ENCODE measurements at places on chromosomes 13 and 19.

- DNase-seq: no peak
Measured at GRCh38 chr13:110506859-110507566, 54.5 kb downstream of the RAB20 start.

DNA sequence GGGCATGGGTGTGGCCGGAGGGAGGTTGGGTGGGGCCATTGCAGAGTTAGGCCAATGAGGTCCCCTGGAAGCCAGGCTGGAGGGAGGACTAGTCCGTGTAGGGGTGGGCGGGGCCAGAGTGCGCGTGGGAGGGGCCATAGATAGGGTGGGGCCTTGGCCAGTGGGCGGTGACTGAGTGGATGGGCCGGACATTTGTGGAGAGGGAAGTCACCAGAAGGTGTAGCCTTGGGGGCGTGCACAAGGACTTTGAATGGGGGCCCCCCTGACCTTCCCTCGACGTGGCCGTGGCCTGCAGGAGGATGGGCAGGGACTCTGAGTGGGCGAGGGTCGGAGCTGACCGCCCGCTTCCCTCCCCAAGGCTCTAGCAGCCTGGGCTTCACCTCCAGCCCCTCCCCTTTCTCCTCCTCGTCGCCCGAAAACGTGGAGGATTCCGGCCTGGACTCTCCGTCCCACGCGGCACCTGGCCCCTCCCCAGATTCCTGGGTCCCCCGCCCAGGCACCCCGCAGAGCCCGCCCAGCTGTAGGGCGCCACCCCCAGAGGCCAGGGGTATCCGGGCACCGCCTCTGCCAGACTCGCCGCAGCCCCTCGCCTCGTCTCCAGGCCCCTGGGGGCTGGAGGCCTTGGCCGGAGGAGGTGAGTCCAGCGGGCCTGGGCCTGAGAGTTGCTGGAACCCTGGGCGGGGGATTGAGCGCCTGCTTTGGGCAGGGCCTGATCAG lies 16.5 kb upstream of the B3GNT3 start:
- DNase-seq: no peak

DNA sequence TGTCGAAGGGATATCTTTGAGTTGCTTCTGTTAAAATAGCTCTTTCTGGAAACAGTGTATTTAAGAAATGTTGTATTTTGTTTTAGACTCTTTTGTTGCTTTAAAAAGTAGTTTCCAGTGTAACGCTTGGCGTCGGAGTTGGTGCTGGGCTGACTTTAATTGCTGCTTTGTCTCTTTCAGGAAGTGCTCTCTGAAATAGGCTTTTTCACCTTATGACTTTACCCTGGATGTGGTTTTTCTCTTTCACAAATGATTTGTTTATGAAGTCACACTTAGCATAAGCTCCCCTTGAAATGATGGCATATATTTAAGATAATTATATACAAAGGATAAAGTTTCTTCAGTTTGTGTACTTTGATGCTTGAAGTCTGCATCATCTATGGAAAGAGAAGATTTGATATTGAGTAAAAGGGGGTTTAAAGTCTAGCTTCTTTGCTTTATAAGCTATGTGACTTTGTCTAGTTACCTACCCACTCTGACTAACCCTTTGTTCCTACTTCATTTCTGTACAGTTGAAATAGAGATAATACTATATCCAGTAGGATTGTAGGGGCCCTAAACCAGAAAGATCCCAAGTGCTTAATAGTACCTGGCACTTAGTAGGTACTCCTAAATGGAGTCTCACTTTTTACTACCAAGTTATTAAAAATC lies at the start of gene GPR18:
TSS of gene GPR18 (minus strand) at position 170 of the 651 bp plus-strand sequence. CDS start 2,507 bp downstream, outside the sequence.
- DNase-seq: no peak

GRCh38 chr13:72884101-72884500 lies 102.2 kb downstream of the PIBF1 start:
- no peak for DNase-seq

- no peak for DNase-seq
Measured at GRCh38 chr13:39496506-39496905, 106.5 kb downstream of the LHFPL6 start.

DNA sequence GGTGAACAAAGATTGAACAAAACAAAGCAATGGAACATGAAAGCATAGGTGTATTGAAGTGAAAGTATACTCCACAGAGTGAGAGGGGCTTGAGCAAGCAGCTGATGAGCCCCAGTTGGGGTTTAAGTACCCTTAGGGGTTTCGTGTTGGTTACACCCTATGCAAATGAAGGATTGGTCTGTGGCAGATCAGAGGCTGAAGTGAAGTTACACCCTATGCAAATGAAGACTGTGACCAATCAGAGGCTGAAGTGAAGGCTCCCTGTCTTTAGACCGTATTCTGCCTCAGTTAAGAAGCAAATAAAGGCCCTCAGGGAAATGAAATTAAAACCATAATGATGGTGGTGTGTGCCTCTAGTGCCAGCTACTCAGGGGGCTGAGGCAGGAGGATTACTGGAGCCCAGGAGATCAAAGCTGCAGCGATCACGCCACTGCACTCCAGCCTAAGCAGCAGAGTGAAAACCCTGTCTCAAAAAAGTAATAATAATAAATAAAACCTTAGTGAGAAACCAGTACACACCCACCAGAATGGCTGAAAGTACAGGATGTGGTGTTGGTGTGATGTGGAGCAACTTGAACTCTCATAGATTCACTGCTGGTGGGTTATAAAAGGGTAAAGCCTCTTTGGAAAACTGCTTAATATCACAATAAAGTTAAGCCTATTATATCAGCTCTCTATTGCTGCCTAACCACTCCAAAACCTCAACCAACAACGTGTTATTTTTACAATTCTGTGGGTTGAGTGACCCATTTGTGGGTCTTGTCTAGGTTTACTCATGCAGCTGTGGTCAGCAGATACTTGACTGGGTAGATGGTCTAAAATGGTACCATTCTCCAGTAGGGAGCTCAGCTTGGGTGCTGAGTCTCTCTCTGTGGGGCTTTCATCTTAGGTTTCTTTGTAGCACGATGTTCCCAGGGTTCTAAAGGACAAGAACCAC lies 12.8 kb upstream of the UPF3A start:
- no peak for DNase-seq

GRCh38 chr13:48682436-48682835 lies 28.7 kb downstream of the CYSLTR2 start:
- DNase-seq: no peak

- DNase-seq: no peak
Measured at GRCh38 chr13:31848621-31849020, 109.3 kb downstream of the RXFP2 start.

- DNase-seq: no peak
Measured at GRCh38 chr19:20840371-20840770, 64.3 kb downstream of the ZNF66 start.

DNA sequence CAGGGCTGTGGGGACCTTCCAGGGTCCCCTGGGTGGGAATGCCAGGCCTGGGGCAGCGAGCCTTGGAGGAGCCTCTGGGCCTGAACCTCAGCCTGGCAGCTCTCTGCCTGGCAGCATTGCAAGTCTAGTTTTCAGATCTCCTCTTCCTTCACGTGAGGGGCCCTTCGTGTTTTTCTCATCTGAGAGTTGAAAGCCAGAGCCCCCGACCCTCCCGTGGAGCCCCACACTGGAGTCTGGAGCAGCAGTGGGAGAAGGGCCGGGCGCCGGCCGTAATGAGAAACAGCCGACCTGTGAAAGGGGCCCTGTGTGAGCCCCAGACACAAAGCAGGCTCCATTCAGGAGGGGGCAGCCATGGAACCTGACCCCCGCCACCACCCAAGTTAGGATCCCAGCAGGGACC lies 19.3 kb downstream of the TMED1 start:
- no peak for DNase-seq

GRCh38 chr13:26786651-26787295 lies 26.2 kb upstream of the GPR12 start:
- DNase-seq: no peak

DNA sequence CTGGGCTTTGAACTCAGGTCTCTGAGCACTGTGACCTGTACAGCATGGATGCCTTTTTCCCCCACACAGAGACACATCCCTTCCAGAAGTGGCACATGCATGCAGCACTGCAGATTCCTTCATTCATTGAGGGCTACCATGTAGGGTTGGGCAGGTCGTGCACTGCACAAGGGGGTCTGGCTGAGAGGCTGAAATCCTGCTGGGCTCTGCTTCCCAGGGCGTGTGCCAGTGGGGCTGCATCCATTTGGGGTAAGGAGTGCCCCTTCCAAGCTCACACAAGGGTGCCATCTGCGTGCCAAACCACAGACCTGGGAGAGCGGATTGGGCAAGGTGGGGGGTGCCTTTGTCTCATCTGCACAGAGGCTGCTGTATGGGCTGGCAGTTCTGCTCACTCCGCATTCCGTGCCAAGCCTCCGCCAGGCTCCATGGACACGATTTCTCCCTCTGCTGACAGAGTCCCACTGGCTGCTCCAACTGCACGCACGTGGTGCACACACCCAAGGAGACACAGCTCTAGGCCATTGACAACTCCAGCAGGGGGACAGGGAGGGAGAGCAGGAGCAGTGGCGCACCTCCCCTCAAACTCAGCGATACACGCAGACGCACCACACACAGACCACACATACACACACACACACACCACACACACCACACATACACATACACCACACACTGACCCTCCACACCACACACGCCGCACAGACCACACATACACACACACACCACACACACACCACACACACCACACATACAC lies 4.5 kb upstream of the SHISA7 start:
- no peak for DNase-seq

GRCh38 chr19:45767410-45767880 lies 1.6 kb downstream of the SIX5 start:
- no peak for DNase-seq

GRCh38 chr13:101398191-101398590 lies 18.1 kb downstream of the NALCN start:
- no peak for DNase-seq

- DNase-seq: no peak
Measured at GRCh38 chr19:42229301-42229854, 9.3 kb downstream of the ZNF526 start.

- DNase-seq: no peak
Measured at GRCh38 chr19:31975461-31975860, 369.9 kb upstream of the ZNF507 start.

DNA sequence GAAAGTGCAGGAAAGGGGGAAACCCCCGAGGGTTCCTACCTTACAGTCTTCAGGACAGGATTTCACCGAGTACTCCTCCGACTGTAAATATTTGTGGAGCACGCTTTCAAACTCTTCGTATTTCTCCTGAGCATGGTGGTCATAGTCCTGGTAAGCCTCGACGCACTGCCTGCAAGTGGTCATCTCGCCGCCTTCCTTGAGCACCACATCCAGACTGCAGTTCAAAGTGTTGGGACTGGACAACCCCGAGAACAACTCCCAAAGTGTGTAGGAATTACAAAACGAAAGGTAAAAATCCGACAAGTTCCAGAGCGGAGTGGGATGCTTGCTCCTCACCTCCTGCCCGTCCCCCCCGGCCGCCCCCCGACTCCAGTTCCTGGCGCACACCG lies 349.7 kb downstream of the LIG4 start:
- DNase-seq: no peak

GRCh38 chr13:63864171-63864902 lies 2448.7 kb upstream of the PCDH20 start:
- no peak for DNase-seq

GRCh38 chr19:11596156-11596555 lies 1.1 kb upstream of the ZNF627 start:
- DNase-seq: no peak

GRCh38 chr13:66826398-66826797 lies 403.7 kb downstream of the PCDH9 start:
- DNase-seq: no peak

DNA sequence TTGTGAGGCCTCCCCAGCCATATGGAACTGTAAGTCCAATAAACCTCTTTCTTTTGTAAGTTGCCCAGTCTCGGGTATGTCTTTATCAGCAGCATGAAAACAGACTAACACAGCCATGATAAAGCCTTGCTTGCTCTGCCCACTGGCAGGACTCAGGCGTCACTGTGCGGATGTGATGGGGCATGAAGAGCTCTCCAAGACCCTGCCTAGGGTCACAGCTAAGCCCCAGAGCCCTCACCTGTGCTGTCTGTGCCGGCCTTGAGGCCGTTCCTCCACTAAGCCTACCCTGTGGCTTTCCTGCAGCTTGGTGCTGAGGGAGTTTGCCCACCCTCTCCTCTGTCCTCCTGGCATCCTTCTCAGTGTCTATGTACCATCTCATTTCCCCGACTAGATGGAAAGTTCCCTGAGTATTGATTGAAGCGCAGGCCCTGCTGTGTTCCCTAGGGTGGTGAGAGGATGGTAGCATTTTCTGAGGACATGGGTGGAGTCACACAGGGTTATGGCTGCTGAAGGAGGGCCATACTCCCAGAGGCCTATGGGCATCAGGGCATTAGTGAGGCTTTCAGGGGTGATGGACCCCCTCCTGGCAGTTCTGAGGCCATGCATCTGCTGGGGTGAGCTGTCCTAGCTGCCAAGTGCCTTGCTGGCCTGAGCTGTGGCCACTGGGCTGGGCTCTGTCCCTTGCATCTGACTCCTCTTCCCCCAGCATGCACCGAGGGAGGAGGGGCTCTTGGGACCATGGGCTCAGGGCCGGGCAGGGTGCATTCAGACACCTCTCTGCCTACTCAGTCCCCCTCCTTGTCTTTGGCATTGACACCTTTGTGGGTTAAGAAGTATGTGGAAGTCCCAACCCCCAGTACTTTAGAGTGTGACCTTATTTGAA lies 75.3 kb downstream of the TEX29 start:
- no peak for DNase-seq

DNA sequence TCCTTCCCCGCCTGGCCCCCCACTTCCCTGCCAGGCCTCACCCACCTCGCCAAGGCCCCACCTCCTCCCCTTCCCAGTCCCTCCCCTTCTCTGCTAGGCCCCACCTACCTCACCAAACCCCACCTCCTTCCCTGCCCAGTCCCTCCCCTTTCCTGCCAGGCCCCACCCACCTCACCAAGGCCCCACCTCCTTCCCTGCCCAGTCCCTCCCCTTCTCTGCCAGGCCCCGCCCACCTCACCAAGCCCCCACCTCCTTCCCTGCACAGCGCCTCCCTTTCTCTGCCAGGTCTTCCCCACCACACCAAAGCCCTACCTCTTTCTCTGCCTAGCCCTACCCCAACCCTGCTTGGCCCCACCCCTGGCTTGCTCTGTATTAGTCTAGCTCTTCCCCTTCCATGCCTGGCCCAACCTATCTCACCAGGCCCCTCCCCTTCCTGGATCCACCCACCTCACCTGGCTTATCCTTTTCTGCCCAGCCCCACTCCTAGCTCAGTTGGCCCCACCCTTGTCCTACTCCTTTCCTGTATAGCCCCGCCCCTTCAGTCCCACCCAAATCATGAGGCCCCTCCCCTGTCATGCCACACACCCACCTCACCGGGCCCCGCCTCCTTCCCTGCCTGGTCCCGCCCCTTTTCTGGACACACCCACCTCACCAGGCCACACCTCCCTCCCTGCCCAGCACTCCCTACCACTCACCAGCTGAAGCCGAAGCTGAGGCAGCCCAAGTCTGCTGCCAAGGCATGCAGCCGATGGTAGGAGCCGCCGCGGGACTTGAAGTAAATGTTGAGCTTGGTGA lies 16.2 kb downstream of the CERS1 start:
- no peak for DNase-seq

DNA sequence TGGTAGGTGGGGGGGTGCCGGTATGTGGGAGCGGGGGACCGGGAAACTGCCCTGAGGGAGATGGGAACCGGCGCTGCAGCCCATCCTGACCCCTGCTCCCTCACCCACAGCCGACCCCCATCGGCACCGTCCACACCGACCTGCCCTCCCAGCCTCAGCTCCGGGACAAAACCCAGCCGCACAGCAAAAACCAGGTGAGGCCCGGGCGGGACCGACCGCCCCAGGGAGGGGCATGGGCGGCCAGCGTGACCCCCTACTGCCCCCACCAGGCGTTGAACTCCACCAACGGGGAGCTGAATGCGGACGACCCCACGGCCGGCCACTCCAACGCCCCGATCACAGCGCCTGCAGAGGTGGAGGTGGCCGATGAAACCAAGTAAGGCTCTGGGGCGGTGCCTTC lies 35.9 kb downstream of the BTBD2 start:
- no peak for DNase-seq
